Activated CD4-positive, alpha-beta T cell treated with anti-CD3 and anti-CD28 coated beads, Interleukin-2, Interleukin-4, amounts not matched to agents 100 ng/mL and 50 ng/mL, durations not matched to agents 16 hours and 8 hours (primary cell): ENCODE measurements at places on chromosomes 5 and 9.

- no peak for DNase-seq
Measured at GRCh38 chr5:172659909-172660628, 19.0 kb downstream of the NEURL1B start.

GRCh38 chr5:168740092-168740800 is 161.1 kb upstream of the PANK3 start:
- DNase-seq = no peak

DNA sequence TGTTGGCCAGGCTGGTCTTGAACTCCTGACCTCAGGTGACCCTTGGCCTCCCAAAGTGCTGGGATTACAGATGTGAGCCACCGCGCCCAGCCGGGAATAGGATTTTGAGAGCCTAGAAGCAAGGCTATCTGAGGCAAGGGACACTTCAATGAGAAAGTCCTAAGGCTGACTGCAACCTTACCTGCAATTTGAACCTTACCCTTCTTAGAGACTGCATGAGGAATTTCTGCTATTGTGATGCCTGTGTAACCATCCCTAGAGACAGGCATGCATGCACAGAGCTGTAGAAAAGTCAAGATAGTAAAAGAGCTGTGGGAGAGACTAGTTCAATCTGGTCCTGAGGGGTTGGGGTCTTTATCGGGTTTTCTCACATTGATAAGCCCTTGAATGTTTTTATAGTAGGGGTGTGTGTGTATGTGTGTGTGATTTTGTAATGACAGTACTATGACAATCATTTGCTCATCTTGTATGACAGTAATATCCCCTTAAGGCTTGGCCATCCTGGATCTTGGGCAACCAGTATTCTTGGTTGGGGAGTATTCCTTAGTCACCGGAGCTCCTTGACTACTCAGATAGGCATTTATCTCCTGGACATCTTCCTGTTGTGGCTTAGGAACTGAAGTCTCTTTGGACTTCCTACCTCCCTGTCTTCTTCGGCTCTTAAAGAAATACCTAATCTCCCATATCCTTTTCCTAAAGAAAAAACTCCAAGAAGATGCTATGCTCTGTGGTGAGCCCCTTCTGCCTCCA is 11.2 kb downstream of the DNAJB5 start:
- DNase-seq = no peak

- DNase-seq = no peak
Measured at GRCh38 chr5:111792471-111793058, 35.6 kb upstream of the NREP start.

DNA sequence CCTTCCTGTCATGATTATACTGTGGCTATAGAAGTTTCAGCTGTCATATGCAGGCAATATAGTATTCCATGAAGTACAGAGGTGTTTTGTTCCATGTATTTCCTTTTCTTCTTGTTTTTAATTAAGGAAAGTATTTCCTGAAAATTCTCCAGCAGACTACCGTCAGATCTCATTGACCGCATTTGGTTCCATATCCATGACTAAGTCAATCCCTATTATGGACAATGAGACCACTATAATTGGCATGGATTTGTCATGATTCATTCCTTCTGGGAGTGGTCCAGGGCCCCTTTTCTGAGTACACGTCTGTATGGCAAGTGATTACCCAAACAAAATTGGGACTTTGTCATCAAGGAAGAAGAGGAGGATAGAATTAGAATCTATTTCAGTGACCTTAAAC is 283.2 kb upstream of the CLINT1 start:
- DNase-seq = no peak
